ENCODE measurements at places on chromosomes 1 and 21.

GRCh38 chr1:19315378-19316198 lies 3.5 kb downstream of the SLC66A1 start:
- no peak for DNase-seq

- DNase-seq = no peak
Observed at GRCh38 chr1:184186167-184186566, 134.6 kb downstream of the TSEN15 start.

GRCh38 chr1:39761557-39762260 lies 9.4 kb downstream of the OXCT2 start:
- DNase-seq = no peak

DNA sequence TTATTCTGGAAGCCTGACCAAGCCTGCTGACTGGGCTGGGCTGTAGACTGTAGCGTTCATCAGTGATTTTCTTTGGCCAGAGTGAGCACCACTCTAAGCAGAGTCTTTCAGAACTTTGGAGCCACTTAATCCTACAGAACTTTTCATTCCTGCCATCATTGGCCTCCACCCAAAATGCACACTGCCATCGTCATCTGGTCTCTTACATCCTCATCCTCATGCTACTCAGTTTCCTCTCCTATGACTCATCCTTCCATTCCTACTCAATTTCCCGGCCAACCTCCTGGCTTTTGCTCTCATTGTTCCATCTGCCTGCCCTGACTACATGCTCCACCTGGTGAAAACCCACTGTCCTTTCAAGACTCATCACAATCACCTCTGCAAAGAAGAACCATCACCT lies 233.8 kb upstream of the USP25 start:
- no peak for DNase-seq

DNA sequence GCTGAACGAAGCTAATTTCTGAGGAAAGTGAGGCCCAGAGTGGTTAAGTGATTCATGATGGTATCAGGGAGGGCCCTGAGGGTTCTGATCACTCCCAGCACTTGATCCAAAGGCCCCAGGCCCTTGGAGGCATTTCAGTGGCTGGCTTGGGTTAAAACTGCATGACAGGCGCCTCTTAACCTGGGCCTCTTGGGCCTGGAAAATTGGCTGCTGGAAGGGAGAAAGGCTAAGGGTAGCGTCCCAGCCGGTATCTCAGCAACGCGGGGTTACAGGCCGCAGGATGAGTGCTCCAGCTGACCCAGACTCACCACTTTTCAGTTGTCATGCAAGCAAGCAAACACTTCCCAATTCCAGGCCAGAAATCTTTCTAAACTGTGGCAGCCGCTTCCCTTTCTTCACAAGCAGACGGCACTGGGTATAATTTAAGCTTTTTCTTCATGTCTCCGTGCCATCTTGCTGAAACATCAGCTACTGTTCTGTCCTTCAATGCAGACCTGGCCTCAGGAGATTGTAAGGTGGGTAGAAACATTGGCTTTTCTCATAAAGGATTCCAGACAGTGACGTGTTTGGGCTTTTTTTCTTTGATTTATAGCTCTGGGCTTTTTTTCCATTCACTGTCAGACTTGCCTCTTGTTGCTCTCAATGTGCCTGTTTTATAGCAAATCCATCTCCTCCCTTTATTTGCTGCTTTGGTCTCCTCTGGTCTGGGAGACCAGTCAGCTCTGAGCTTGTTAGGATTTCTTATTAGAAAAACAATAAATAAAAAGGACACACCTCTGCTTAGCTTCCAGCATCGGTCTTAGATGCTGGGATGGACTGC lies 229.1 kb downstream of the KCNJ6 start:
- no peak for DNase-seq

DNA sequence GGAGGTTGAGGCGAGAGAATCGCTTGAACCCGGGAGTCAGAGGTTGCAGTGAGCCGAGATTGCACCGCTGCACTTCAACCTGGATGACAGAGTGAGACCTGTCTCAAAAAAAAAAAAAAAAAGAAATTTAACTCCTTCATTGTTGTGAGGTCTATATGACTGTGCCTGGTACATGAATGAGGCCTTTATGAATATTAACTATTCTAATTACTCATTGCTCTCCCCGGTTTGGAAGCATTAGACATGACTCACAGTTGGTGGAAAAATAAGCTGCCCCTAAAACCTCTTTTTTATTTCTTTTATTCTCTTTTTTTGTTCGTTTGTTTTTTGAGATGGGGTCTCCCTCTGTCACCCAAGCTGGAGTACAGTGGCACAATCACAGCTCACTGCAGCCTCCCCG lies 3.3 kb downstream of the NPPB start:
- no peak for DNase-seq

DNA sequence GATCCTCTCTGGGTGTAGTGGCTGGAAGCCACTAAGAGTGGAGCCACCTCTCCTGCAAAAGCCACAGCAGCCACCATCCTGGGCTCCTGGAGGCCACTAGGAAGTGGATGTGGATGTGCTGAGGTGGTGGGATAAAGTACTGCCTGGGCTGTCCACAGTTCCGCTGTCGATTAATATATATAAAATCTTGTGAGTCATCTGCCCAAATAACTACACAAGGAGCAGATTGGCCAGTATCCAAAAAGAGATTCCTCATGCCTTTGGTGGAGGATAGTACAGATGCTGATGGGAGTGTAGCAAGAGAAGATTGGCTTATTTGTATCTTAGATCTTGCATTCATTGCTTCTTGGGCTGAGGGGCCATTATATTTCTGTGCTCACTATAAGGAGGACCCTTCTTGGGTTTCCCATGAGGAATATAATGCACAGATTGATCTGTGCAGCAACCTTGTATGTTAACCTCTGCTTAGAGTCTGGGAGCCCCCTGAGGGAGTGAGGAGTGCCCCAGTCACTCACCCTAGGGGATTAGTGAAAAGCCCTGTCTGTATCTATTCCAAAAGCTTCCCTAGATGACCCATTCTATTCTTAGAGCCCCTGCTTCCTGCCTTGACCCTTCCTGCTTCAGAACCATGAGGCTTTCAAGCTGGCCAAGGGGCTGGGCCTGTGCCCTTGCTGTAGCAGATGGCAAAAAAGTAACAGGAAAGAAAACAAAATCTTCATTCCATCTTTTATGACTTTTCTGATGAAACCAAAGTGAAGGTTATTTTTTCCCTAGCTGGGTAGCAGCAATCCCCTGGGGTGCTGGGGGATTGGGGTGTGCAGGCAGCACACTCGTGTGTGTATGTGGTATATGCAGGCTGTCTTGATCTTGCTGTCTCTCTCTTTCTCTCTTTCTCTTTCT lies 31.7 kb downstream of the RCSD1 start:
- DNase-seq = no peak

DNA sequence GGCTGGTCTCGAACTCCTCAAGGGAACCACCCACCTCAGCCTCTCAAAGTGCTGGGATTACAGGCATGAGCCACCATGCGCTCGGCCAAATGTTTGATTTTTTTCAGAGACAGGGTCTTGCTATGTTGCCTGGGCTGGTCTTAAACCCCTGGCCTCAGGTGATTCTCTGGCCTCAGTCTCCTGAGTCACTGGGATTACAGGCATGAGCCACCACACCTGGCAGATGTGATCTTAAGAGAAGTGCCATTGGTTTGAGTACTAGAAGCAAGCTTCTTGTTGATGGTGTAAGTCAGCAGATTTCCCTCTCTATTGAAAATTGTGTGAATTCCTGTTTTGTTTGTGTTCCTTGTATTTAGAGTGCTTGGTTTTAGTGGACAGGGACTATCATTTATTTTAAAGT lies 5.2 kb downstream of the CAP1 start:
- no peak for DNase-seq

GRCh38 chr21:29072873-29073221 lies 601 bp downstream of the CCT8 start:
- DNase-seq = no peak

GRCh38 chr1:42825036-42825851 lies 8.0 kb upstream of the SVBP start:
- no peak for DNase-seq

- DNase-seq = no peak
Observed at GRCh38 chr1:147509786-147510395, 31.4 kb upstream of the BCL9 start.

- DNase-seq = no peak
Observed at GRCh38 chr1:227732586-227733308, 2.4 kb downstream of the JMJD4 start.

DNA sequence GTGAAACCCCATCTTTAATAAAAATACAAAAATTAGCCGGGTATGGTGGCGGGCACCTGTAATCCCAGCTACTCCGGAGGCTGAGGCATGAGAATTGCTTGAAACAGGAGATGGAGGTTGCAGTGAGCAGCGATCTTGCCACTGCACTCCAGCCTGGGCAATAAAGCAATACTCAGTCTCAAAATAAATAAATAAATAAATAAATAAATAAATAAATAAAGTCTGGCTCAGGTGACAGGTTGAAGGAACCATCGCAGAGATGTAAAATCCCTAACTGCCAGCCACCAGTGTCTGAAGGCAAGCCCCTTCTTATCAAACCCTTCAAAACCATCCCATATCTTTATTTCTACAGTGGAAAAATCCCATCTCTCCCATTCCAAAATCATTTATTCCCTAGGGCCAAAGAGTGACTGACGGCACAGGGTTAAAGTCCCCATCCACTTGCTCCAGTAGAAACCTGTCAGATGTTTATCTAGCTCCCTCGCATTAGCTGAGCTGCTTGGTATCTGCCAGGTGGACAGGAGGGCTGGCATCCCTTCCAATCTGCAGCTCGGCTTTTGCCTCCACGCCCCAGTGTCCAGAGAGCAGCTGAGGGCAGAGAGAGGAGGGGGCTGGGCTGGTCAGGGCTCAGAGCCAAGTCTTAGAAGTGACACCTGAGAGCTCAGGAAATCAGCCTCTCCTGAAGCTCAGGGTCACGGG lies 5.0 kb downstream of the CSRP1 start:
- DNase-seq = no peak

DNA sequence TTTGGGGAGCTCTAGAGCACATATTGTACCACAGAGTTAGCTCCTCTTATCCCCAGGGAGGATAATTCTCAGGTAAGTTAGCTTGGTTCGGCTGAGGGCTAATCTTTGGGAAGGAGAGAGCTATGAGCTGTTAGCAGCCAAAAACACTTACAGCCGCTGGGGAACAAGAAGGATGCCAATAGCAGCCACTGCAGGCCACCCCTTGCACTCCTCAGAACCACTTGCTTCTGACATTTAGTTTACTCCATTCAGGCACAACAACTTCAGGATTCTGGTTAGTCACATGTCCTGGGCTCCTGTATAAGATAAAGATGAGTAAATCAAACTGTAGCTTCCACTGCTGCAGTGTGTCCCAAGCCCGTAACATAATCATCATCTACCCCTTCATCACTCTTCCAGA lies 212.6 kb upstream of the ADGRL2 start:
- no peak for DNase-seq

GRCh38 chr1:3732434-3733093 lies 19.7 kb upstream of the CCDC27 start:
- DNase-seq = no peak

- no peak for DNase-seq
Observed at GRCh38 chr1:201084295-201084694, 27.9 kb downstream of the CACNA1S start.
